PC-9 (cell line): ENCODE measurements at places on chromosomes 1 and 21. TPM values are rescaled to one million over a fixed set of nuclear protein-coding genes. Genes with fewer than 3 reads are reported as not detected.

Gene FMO1
- not detected in 2 replicates for total RNA-seq

- no peaks in the 10 kb centered on the region for H3K4me1 ChIP-seq
- no peak overlapping the region for H3K27ac ChIP-seq
- peaks cover 25% of the 10 kb centered on the region; the same call in 1 of the 2 replicates for H3K36me3 ChIP-seq
- no peaks in the 10 kb centered on the region for H3K27me3 ChIP-seq
Observed at GRCh38 chr1:197116156-197116555, 30.3 kb downstream of the ASPM start.

- no peaks in the 10 kb centered on the region for H3K36me3 ChIP-seq
- DNase-seq = no peak
- H3K4me3 ChIP-seq = no peak overlapping the region
Observed at GRCh38 chr1:226444901-226445300, 37.0 kb upstream of the PARP1 start.

DNA sequence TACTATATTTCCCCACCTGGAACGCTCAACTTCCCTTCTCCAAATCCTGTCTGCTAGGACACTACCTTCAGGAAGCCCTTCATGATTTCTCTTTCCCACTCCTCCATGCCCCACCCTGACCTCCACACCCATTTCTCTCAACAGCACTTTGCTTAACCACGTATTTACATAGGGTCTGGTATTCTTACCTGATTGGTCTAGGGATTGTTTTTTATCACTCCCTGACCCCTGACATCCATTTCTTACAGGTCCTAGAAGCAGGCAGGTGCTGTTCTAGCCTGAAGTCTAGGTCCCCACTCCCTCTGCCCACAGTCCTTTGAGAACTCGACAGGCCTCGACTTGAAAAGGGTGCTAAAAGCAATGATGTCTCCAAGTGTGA lies 47.5 kb downstream of the DMAP1 start:
- DNase-seq = no peak
- 0 out of 2 replicates have a peak, but pooled peaks cover 11% of the 10 kb centered on the region for H3K36me3 ChIP-seq
- H3K4me1 ChIP-seq = peaks cover 16% of the 10 kb centered on the region
- no peak overlapping the region for H3K4me3 ChIP-seq

Gene CDA
- 41.9 and 56.6 TPM in 2 replicates for total RNA-seq

Gene RNU1-3
- total RNA-seq = 1,333 and 3,235 TPM in 2 replicates

Gene GNG12
- 69.9 and 102 TPM in 2 replicates for total RNA-seq

Gene ST3GAL3
- 19.3 and 22.4 TPM in 2 replicates for total RNA-seq

DNA sequence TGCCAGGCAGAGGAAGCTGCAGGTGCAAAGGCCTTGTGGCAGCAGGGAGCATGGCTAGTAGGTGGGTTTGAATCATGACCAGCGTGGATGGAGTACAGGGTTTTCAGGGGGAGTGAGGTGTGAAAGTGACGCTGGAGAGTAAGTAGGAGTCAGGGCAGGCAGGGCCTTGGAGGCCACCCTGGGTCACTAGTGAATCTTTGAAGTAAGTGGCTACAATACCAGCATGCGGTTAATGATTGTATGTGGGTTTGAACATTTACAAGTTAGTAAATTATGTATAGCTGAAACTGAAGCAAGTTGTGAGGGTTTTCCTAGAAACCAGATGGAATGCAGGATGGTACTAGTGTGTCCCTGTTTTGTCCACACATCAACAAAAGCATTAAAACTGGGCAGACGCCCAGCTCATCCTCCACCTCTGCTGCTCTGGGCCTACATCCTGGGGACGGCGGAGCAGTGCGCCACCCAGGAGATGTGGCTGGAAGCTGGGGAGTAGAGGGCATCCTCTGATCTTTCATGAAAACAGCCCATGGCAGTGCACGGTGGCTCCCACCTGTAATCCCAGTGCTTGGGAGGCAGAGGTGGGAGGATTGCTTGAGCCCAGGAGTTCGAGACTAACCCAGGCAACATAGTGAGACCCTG lies 41.2 kb upstream of the B3GALNT2 start:
- H3K4me3 ChIP-seq = no peak overlapping the region
- H3K4me1 ChIP-seq = no peaks in the 10 kb centered on the region
- H3K36me3 ChIP-seq = no peaks in the 10 kb centered on the region
- DNase-seq = no peak

- H3K4me1 ChIP-seq = peaks cover 41% of the 10 kb centered on the region
- peak overlapping the region; percentile 83 for H3K27ac ChIP-seq
- peak overlapping the region; percentile 48; the same call in 1 of the 2 replicates for H3K4me3 ChIP-seq
- no peak for DNase-seq
Observed at GRCh38 chr1:24540051-24540905, 15.6 kb upstream of the NCMAP start.

- no peaks in the 10 kb centered on the region for H3K27me3 ChIP-seq
- H3K4me1 ChIP-seq = no peaks in the 10 kb centered on the region
- no peak overlapping the region for H3K27ac ChIP-seq
- H3K4me3 ChIP-seq = no peak overlapping the region
- H3K36me3 ChIP-seq = peaks cover 8% of the 10 kb centered on the region; the same call in 1 of the 2 replicates
Observed at GRCh38 chr1:155715777-155716176, 26.9 kb downstream of the DAP3 start.

GRCh38 chr1:158434741-158435140 lies 8.7 kb upstream of the OR10K2 start:
- no peaks in the 10 kb centered on the region for H3K4me1 ChIP-seq
- no peaks in the 10 kb centered on the region for H3K36me3 ChIP-seq
- H3K27me3 ChIP-seq = no peaks in the 10 kb centered on the region
- DNase-seq = no peak

DNA sequence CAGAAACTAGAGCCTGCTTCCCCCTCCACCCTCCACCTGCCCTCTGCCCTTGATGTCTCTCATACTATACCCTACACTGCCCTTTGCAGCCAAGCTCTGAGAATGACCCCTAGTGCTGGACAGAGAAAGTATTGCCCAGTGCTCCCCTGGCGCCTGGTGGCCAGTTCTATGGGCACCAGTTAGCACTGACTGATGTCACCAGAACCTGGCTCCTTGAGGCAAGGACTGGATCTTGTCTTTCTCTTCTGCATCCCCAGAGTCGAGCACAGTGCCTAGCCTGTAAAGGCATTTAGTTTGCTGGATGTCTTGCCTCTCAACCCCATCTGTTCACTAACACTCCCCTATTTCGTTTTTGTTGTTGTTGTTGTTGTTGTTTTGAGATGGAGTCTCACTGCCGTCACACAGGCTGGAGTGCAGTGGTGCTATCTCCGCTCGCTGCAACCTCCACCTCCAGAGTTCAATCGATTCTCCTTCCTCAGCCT lies 5.9 kb downstream of the PHLDA3 start:
- no peak overlapping the region for H3K4me3 ChIP-seq
- H3K27me3 ChIP-seq = no peaks in the 10 kb centered on the region
- peaks cover 22% of the 10 kb centered on the region for H3K36me3 ChIP-seq

DNA sequence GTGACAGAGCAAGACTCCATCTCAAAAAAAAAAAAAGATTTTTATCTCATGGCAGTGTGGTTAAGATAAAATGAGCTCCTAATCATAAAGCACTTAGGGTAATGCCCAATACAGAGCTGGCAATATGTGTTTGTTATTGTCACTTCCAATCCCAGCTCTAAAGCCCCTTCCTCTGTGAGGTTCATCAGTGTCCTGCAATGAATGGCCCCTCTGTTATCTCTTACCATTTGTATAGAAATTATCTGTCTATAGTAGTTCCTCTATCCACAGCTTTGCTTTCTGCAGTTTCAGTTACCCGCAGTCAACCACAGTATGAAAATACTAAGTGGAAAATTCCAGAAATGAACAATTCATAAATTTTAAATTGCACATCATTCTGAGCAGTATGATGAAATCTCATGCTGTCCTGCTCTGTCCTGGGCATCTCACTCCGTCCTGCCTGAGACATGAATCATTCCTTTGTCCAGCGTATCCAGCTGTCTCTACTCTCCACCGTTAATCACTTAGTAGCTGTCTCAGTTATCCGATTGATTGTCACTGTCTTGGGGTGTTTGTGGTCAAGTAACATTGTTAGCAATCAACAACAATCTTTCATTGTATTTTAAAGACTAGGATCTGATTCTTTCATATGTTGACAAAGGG lies 50.2 kb upstream of the DNAH14 start:
- H3K4me3 ChIP-seq = no peak overlapping the region
- no peaks in the 10 kb centered on the region for H3K27me3 ChIP-seq

DNA sequence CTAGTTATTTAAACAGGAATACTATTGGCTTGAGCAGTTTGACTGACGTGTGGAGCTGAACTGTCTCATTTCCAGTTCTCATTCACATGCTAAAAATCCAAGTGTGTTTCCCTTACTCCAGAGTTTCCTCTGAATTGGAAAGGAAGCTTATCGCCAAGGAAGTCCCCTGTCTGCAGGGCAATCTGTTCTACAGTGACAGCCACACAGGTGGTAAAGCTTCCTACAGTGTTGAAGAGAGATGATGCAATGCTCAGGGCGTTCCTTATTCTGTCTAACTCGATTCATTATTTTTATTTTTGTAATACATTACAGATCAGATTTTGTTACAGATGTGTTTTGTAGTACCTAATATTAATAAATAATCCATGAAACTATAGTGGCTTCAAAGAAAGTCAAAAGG lies 41.3 kb downstream of the ADAMTS5 start:
- H3K27me3 ChIP-seq = no peaks in the 10 kb centered on the region
- DNase-seq = no peak
- H3K4me3 ChIP-seq = no peak overlapping the region
- no peaks in the 10 kb centered on the region for H3K36me3 ChIP-seq

DNA sequence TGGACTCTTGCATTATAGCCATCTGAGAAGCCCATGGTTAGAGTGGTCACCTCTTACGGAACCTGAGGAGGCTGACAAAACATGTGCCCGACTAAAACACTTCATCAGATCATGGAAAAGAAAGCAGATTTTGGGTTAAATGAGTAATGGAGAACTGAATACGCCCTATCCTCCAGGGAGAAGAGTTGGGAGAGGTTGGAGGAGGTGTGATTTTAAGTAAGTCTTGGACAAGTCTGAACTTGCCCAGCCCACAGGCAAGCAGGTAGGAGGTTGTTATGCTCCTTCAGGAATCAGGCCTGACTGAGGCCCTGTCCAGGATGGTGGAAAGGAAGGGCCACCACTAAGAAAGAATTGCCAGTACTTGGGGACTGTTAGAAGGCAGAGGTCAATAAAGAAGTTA lies 255.8 kb downstream of the TGFB2 start:
- H3K27ac ChIP-seq = no peak overlapping the region
- no peaks in the 10 kb centered on the region for H3K36me3 ChIP-seq
- no peak for DNase-seq

- peaks cover 12% of the 10 kb centered on the region for H3K27me3 ChIP-seq
- DNase-seq = no peak
- H3K4me3 ChIP-seq = no peak overlapping the region
- H3K36me3 ChIP-seq = no peaks in the 10 kb centered on the region
- H3K4me1 ChIP-seq = no peaks in the 10 kb centered on the region
Observed at GRCh38 chr1:11719313-11720032, 16.5 kb upstream of the AGTRAP start.

DNA sequence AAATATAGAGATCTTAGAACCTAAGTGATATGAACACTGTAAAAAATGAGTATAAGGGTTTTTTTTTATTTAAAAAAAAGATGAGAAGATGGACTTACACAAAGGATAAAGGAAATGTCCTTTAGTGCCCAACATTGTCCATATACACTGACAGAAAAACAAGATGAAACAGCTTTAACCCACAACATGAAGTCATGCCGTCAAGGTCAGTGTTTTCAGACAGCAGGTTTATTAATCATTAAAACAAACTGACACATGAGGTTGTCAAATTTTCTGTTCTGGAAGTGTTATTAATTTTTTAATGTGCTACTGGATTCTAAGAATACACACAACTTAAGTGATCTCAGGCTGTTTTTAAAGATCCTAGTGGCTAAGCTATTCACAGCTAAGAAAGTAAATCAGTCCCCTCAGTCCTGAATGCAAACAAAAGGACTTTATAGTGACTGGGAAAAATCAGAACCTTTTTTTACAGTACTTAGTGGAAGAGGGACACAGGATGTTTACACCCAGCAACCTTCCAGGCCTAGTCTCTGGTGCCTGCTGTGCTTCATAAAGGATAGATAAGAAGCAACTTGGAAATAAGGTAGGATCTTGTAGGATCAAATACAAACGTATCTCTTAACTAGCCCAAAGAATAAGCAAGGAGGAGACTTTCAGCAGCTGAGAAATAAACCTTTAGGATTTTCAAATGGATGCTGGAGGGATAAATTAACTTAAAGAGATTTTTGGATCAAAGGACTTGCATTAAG lies 21.9 kb upstream of the PKN2 start:
- H3K27me3 ChIP-seq = no peaks in the 10 kb centered on the region
- H3K4me3 ChIP-seq = no peak overlapping the region
- H3K4me1 ChIP-seq = peaks cover 16% of the 10 kb centered on the region
- no peaks in the 10 kb centered on the region for H3K36me3 ChIP-seq
- H3K27ac ChIP-seq = no peak overlapping the region
- DNase-seq = no peak

GRCh38 chr21:39510240-39510639 lies 58.5 kb downstream of the SH3BGR start:
- no peaks in the 10 kb centered on the region for H3K27me3 ChIP-seq
- no peaks in the 10 kb centered on the region for H3K4me1 ChIP-seq
- no peak for DNase-seq
- H3K36me3 ChIP-seq = no peaks in the 10 kb centered on the region
- H3K4me3 ChIP-seq = no peak overlapping the region

Gene HFM1
- not detected in 2 replicates for total RNA-seq

DNA sequence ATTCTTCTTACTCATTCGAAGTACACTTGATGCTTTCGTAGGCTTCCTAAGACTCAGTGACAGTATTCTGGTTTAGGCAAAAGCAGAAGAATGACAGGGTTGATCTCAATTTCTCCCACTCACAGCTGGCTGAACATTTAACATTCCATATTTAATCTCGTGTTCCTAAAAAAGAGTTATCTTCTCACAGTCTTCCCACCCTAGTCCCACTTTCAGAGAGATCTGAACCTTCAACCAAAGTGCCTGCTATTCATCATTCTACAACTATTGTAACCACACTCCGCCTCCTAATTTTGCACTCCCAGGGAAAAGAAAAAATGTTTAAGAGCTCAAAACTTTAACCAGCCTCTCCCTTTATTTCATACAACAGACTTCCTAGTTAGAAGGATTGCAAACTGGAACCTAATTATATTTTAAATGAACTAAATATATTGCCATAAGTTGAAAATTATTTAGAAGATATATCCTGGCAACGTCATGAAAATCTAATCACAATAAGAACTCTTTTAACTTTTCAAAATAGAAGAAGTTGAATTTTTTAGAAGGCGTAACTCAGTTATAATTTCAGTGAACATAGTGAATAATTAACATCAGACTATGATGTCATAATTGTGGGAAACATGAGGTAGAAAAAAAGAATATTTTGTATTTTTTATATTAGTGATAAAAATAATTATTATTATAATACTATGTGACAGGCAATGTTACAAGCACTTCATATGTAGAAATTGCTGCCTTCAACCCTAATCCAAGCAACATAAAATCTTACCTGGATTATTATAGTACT lies 540.9 kb upstream of the ADGRL2 start:
- no peaks in the 10 kb centered on the region for H3K36me3 ChIP-seq
- DNase-seq = no peak
- H3K27ac ChIP-seq = no peak overlapping the region

Gene SLC6A9
- total RNA-seq = 57.7 and 70.1 TPM in 2 replicates

Gene CNR2
- not detected in 2 replicates for total RNA-seq

Gene KLHDC7A
- 0.20 TPM in 1 of 2 replicates, not detected in the other for total RNA-seq
